Skin of body (tissue), 3 donors: ENCODE measurements at places on chromosomes 7 and 10.

GRCh38 chr10:31490858-31491504 is 172.0 kb downstream of the ZEB1 start:
- DNase-seq = no peak

- DNase-seq = no peak
Measured at GRCh38 chr10:123563994-123564393, 102.2 kb upstream of the GPR26 start.

GRCh38 chr10:99667108-99667751 is 7.9 kb downstream of the ENTPD7 start:
- no peak for DNase-seq

DNA sequence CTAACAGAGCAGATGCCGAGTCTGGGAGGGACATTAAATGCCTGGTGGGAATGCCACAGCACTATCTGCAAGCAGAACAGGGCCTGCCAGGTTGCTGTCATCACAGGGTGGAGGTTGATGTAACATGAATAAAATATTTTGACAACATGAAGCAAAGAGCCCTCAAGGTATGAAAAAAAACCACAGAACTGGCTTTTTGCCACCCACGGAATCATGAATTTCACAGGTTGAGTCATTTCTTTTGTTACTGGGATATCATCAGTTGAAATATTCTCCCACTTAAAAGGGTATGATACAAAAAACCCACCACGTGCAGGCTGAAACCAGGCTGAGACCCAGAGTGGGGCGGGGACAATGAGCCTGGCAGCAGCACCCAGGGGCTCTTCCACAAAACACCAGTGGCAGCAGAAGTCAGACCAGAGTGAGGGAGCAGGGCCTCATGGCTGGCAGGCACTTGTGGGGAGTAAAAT is 220.1 kb downstream of the TNS3 start:
- peak; percentile 50 for DNase-seq

- peak; percentile 47 for DNase-seq
Measured at GRCh38 chr7:24980534-24981170, 674 bp upstream of the OSBPL3 start.

DNA sequence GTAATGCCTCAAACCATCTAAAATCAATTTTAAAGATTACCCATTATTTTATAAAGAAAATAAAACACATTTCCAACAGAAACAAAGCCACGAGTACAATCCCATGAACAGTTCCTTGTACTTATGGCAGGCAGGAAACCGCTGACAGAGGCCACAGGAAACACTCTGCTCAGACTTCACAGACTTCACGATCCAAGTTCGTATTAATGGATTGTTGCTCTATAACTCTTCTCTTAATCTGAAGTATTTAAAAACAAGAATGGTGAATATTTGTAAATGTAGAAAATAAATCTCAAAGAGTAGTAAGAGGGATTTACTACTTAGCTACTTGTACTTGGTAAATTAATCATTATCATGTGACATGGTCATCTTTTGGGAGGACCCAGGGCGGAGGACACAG is 78.3 kb downstream of the SNX10 start:
- no peak for DNase-seq

DNA sequence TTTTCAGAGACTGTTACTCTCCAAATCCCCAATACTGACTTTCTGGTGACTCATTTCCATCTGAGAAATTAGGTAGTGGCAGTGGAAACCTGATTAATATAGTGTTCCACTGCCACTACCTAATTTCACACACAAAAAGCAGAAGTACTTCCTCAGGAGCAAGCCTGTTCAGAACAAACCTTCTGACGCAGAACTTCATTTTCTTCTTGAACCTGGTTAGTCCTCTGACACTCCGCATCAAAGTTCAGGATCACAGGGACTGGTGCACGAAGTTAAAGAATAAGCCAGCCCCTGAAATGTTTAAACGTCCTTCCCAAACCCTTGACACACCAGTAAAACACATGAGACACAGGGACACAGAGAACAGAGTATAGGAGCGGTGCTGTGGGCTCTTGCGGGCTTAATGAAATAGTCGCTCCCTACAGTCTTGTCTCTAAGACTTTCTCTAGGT is 4.4 kb downstream of the WDR91 start:
- no peak for DNase-seq

GRCh38 chr7:147079921-147080420 is 963.4 kb downstream of the CNTNAP2 start:
- DNase-seq = no peak

DNA sequence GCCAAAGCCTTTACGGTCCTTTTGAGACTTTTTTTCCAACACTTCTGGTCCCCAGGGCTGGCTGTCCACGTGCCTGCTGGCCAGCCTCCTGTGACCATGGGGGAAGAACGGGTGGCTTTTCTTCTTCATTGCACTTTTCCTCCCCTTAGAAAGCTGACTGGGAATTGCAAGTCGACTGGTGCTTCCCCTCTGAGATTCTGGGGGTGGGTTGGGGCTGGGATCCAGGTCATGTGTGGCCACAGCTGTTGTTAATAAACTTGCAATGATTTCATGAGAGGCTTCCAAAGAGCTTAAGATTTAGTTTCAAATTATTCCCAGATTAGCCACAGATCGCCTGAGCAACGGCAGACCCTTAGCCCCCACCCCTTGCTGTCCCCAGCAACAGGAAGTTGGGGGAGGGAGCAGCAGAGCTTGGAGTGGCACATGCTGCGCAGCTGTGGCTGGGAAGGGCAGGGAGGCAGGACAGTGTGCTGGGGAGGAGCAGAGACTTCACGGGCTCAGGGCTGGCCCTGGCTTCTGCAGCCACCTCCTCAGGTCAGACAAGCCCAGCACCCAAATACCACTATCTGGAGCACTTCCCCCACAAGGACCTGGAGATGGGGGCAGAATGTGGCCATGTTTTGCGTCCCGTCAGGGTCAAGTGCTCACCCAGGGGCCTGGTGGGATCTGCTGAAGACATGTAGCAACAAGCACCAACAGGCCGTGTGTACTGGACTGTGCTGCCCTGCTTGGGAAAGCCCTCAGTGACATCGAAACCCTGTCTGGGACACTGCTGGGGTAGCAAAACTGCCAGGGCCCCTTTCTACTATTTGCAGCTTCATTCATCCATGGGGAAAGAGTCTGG is 147.1 kb downstream of the RNF216 start:
- DNase-seq = peak; percentile 97

DNA sequence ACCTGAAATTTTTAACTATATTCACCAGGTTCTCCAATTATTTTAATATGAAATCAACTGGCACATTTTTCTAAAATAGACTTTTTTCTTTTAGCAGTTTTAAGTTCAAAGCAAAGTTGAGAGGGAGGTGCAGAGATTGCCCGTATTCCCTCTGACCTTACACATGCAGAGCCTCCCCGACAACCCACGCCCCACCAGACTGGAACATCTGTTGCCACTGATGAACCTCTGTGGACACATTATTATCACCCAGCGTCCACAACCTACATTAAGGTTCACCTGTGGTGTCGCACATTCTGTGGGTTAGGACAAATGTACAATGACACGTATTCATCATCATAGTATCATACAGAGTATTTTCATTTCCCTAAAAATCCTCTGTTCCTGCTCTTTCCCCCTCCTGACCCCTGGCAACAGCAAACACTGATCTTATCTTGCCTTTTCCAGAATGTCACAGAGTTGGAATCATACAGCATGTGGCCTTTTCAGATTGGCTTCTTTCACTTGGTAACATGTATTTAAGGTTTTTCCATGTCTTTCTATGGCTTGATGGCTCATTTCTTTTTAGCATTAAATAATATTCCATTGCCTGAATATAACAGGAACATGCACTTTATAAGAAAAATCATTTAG is 37.1 kb downstream of the COBL start:
- DNase-seq = no peak

DNA sequence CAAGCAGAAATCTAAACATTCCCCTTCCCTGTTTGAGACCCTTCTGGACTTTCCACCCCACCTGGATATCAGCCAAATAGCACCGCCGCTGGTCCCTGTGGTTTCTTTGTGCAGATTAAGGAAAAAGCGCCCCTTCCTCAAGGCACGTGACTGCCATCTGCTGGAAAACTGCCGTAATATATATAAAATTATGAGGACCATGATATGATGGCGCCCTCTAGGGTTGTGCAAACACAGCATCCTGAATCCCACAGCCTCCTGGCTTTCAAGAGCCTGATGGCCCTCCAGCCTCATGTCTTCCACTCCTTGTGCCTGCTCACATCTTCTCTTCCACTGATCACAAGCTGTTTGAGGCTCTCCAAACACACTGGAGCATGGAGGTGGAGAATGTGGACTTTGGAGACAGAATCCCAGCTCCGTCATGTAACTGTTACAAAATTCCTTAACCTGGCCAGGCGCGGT is 121.3 kb downstream of the MYL10 start:
- peak; percentile 42 for DNase-seq

GRCh38 chr7:28347475-28348318 is 64.6 kb upstream of the CREB5 start:
- peak; percentile 92 for DNase-seq

DNA sequence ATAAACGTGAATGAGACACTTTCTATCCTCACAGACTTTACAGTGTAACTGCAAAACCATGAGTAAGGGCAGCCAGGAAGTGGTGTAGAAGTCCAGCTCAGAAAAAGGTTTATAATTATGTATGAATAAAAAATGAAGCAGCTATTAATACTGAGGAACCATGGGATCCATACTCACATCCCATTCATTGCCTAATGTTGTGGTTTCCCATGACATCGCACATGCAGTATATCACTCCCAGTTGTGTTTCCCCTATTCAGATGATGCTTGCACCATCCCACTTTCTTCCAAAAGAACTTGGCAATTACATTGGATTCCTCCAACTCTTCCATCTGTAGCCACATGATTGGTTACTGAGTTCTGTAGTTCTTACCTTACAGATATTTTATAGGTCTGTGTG is 74.5 kb upstream of the SEMA3D start:
- DNase-seq = no peak

DNA sequence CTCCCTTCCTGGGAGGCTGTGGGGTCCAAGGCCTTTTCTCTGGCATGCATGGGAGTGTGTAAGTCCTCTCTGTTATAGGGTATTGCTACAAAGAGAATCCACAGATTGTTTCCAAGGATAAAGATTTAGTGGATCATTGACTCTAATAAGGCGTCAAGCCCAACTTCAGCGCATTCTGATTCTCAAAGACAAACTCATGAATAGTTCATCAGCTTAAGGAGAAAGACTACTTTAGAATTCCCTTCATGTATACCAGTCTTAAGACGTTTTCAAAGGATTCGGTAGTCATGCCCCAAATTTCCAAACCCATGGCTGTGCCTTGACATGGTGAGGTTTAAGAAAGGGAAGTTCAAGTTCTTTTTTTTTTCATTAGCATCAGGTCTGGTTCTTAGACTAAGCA is 46.6 kb upstream of the ABLIM1 start:
- DNase-seq = no peak

DNA sequence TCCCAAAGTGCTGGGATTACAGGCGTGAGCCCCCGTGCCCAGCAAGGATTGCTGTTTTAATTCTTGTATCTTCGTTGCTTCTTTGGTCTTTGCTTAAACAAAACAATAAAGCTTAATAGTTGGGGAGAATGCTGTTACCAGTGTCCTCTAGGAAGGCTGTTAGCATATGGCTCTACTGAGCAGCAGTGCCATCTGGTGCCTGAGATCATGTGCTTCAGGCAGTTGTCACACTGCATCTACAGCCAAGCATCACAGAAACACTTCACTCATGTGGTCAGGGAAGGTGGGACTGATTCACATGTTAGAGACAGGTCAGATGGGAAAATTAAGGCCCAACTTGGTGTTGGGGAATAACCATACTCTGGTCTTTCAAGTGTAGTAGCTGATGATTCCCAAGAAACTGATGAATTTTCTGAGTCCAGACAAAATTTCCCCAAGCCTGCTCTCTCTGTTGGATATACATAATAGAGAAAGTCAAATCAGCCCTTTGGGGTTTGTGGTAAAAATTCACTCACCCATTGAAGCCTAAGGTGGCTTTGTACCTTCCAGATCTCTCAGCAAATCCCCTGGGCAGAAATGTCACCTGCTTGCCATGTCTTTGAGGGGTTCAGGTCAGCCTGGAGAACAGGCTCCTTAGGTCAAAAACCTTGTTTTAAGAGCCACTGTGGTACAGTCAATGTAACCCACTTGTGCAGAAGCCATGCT is 28.4 kb downstream of the UBE2D4 start:
- peak; percentile 29 for DNase-seq

- peak; percentile 90 for DNase-seq
Measured at GRCh38 chr7:87473986-87474385, 1.5 kb downstream of the ABCB4 start.

DNA sequence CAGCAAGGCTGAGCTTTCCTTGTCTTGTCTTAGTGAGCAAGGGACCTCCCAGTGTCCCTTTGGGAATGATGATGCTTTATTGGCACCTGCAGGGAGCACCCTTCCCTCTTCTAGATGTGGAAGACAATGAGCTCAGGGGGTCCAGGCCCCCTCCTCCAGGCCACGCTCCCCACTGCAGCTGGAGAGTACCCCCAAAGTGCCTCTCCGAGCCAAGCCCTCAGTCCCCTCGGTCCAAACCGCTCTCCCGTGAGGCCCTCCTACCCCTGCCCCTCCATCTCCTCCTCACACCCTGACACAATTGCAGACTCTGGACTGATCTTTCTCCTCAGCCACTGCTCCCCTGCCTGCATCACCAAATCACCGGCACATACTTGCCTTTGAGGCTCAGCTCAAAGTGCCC is 16.7 kb downstream of the RBP3 start:
- no peak for DNase-seq

DNA sequence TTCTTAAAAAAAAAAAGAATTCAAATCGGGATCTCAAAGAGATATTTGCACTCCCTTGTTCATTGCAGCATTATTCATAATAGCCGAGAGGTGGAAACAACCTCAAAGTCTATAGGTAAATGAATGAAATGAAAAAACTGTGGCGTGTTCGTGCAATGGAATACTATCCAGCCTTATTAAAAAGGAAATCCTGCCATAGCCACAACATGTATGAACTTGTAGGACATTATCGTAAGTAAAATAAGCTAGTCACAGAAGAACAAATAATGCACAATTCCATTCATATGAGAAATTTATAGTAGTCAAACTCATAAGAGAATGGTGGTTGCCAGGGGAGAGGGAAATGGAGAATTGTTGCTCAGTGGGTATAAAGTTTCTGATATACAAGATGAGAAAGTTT is 37.9 kb downstream of the GRK5 start:
- no peak for DNase-seq

GRCh38 chr10:85919491-85920021 is 447.0 kb downstream of the GRID1 start:
- no peak for DNase-seq

DNA sequence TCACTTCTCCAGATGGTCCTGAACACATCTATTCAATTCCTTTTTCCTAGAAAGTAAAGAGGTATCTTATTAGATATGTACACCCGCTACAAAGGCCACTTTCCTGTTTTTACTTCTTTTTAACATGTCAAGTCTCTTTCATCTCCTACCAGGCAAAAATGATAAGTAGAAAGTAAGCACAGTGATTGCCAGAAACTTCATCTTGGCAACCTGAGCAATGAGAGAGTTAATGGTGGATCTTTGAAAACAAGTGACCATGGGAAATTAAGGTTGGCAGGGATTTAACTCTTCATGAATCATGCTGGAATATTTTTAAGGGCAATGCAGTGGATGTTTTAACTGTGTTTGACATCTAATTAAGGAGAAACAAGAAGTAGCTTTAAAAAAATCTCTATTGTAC is 2.7 kb downstream of the SEMA3A start:
- DNase-seq = no peak

GRCh38 chr10:32295027-32295426 is 51.9 kb downstream of the EPC1 start:
- no peak for DNase-seq
